ENCODE measurements at places on chromosomes 6 and 20.

DNA sequence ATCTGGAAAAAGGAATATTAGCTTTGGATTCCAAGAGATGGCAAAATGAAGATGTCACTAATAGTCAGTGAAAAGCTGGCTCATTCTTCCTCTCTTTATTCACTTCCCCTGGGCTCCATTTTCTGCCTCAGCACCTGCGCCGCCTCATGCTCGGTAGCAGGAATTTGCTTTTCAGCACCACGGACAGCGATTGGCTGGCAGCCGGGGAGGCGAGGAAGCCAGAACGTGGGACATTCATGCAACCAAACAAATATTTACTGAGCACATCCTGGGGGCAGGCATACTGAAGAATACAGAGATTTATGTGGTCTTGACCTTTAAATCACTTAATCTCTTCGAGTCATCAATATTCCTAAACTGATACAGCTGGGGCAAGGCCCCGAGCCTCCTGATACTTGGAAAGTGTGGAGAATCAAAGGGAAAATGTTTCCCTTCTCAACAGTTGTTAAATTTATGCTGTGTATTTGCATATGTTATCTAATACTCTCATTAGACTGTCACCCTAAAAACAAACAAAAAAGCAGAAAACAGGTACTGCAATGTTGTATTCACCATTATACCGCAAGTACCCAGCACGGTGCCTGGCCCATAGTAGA is 12.1 kb upstream of the PDYN start:
- peak; percentile 29 for DNase-seq

DNA sequence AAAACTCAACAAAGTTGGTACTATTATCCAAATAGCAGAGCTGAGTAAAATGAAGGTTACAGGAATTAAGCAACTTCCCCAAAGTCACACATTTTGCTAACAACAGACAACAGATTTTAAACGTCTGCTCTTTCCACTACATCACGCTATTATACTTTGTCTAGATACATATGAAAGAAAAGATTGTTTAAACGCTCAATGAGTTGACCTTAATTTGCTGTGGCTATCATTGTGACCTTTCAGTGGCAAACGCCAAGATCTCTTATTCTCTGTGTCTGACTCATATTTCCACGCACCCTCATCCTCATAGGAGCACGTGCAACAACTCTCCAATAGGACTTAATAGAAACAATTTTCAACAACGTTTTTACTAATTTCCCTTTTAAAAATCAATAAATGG is 540.1 kb downstream of the MAFB start:
- DNase-seq, result no peak

- no peak for DNase-seq
Observed at GRCh38 chr6:113980937-113981554, 10.1 kb upstream of the HDAC2 start.

DNA sequence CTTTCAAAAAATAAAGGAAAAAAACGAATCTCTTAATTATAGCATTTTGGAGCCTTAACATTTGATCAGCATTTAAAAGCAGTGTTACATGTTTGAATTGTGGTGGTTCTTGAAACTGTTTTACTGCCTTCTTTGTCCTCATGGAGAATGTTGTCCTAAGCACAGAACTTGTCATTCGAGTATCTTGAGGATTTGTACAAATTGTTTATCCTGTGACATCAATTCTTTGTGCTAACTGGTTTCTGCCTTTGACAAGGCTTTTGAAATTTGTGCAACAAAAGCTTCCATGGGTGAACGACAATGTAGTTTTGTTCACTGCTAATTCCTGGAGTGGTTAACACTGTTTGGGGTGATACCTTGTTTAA is 130.8 kb downstream of the SCAF8 start:
- no peak for DNase-seq

DNA sequence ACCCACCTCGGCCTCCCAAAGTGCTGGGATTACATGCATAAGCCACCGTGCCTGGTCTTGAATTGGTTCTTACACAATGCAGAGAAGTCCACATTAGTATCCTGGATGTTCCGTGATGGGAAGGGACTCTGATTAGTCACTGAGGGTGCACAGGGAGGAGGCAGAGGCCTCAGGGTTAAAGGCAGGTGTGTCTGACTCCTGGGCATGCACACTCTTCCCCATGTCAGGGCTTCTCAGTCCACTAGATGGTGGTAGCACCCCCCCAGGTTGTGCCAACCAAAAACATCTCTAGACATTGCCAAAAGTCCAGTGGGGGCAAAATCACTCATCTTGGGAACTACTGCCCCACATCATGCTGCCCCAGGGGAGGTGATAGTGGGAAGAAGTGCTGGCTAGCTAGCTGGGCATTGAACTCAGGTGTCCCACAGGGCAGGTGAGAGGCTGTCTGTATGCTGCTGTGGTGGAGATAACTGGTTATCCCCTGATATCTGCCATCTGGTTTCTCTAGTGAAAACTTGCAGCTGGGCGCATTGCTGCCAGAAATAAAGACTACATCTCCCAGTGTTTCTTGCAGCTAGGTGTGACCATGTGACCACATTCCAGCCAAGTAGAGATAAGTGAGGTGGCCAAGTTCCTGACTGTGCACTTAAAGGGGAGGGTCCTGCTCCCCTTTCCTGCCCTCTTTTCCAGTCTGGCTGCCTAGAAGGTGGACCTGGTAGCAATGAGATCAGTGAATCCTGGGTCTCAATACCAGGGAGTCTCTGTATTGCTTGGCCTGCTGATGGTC is 8.4 kb upstream of the NSFL1C start:
- no peak for DNase-seq

GRCh38 chr6:136158971-136159370 is 91.1 kb downstream of the MTFR2 start:
- DNase-seq, result no peak

GRCh38 chr6:47343600-47343999 is 33.9 kb upstream of the TNFRSF21 start:
- no peak for DNase-seq

DNA sequence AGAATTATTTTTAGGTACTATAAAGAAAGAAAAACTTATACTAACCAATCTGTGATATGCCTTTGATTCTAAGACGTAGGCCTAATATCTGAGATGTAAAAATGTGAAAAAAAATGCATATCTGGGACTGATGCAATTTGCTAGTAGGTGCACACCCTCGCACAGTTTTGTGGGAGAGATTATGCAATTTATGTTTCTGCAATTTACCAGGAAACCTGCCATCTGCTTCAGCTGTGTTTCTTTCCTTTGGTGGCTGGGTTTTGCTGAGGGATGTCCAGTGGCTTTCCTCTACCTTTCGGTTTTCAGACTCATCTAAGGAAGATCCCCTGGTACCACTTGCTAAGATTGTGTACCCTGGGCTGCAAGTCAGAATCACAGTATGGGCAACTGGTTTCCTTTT is 186.9 kb downstream of the ZFP64 start:
- no peak for DNase-seq

DNA sequence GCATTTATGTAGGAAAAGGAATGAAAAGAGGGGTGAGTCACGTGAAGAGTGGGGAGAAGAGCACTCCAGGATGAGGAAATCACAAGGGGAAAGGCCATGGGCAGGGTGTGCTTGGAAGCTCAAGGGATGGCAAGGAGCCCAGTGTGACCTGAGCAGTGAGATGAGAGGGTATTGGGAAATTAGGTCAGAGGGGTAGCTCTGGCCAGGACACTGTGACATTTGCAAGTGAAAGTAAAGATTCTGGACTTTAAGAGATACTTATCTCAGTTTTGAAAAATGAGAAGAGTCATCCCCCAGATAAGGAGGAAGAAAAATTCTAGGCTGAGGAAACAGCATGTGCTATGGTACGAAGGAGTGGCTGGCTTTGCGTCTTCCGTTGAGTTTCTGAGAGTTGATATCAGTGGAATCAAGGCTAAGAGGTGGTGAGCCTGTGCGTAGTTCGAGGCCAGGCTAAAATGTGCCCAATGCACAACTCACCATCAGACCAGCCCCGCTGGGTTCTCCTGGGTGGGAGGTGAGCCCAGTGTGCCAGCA is 79.9 kb downstream of the GCLC start:
- no peak for DNase-seq

DNA sequence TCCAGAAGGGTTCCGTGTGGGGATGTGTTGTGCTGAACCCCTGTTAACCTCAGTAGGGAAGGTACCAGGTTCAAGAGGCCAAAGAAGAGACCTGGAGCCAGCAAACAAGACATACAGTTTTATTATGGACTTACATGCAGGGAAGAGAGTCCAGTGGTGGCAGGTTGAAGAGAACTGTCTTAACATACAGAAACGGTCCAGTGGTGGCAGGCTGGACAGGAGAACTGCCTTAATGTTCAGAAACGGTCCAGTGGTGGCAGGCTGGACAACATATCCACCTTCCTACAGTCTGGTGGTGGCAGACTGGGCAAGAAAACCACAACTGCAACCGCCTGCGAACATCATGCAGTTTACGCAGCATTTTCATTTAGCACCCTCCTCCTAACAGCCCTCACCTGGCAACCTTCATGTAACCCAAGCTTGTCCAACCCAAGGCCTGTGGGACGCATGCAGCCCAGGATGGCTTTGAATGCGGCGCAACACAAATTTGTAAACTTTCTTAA is 75.9 kb downstream of the PHACTR3 start:
- no peak for DNase-seq

DNA sequence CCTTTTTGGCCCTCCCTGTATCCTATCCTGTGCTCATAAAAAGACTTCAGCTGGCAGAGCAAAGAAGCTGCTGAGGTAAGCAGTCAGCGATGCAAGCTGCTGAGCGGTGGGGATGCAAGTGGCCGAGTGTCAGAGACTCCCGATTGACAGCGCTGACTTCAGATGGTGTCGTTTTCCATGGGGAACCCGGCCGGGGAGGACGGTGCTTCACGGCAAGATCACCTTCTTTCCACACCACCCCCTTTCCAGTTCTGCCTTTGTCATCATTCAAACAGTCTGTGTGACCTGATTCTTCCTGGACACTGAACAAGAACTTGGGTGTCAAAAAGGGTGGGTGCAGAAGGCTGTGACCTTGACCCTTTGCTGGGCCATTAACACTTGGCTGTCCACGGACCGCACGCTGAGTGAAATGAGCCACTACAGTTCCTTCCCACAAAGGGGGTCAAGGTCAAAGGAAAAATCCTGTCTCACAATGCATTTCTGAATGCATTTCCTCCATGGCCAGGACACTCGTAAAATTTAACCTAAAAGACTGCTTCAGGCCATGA is 52.9 kb upstream of the UNC93A start:
- no peak for DNase-seq

DNA sequence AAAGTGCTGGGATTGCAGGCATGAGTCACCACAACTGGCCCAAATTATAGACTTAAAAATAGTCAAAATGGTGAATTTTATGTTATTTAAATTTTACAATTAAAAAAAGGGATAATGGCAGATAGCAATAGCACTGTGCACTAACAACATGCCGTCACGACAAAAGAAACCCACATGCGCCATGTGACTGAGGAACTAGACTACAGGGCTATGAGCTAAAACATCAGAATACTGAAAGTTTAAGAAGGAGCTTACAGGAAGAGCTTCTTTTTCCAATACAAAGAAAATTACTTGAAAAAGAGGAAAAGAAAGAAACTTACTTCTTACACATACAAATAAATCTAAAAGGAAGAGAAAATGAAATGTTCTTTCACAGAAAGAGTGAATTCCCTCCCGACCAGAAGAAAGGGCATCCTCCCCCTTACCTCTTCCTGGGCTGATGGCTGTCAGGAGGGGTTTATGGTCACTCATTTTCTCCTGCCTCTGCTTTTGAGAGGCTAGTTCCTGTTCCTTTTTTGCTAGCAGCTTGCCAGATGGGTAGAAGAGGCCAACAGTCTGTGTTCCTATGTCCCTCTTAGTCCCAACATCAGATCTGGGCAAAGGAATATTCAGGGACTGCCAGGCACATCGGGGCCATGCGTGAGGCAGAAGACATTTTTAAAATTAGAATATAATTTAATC is 54.5 kb downstream of the DZANK1 start:
- DNase-seq, result no peak

- DNase-seq, result no peak
Observed at GRCh38 chr6:148689168-148689567, 57.7 kb upstream of the UST start.

- no peak for DNase-seq
Observed at GRCh38 chr6:83514466-83514865, 2.1 kb downstream of the PRSS35 start.

GRCh38 chr6:142361345-142361744 is 59.5 kb downstream of the ADGRG6 start:
- no peak for DNase-seq

GRCh38 chr6:89348372-89348771 is 4.2 kb downstream of the UBE2J1 start:
- DNase-seq, result no peak

GRCh38 chr6:84411060-84411629 is 183.7 kb upstream of the CEP162 start:
- DNase-seq, result no peak

DNA sequence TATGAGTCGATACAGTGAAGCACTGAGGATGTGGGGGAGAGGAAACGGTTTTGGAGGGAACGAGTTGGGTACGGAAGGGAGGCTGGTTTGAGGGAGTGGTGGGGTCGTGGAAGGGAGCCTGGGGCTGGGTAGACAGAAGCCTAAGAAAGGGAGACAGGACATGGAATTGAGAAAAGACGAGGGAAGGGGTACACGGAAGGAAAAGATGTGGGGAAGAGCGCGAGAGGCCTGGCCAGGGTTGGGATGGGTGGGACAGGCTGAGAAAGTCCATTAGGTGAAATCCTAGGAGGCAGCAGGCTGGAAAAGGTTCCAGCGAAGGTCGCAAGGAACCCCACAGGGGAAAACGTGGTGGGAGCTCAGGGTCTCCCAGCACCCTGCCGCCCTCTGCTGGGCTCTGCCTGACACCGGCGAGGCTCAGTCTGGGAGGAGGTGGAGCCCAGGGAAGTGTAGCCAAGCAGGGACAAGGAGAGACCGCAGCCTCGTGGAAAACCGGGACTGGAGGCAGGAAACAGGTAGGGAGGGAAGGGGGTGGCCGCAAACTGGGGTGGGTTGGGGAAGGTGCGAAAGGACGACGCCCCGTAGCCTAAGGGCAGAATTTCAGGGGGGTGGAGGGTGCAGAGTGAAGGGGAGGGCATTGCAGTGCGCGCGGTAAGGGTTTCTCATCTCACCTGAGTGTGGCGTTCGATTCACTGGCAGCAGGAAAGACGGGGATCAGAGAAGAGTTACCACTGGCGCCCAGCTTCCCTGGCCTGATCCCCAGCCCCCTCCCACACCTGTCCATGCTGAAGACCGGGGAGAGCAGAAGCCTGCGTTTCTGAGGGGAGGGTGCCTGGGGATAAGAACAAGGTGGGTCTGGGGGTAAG is 4.3 kb downstream of the GABBR1 start:
- peak; percentile 26 for DNase-seq

- DNase-seq, result no peak
Observed at GRCh38 chr6:169503422-169504152, 198.2 kb downstream of the WDR27 start.

DNA sequence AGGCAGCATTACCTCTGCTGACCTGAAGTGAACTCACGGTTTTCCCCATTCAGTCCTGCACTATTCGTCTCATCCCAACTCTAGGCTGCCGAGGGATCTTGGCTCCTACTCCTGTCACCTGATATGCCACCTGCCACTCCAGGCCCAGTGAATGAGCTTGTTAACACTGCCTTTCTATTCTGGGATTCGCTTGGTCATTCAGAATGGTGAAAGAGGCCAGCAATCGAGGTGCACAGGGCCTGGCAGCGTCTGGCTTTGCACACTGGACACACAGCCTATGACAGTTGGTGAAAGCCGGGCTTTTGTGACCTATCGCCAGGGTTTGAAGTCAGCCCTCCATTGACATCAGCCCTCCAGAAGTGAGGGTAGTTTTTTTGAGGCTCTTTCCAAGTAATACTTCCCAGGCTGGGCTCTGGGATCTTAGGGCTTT is 59.3 kb upstream of the MYL9 start:
- DNase-seq, result no peak

GRCh38 chr6:170459451-170459850 is 93.7 kb downstream of the PSMB1 start:
- DNase-seq, result no peak

GRCh38 chr6:83804886-83805285 is 48.3 kb upstream of the RIPPLY2 start:
- DNase-seq, result no peak
